ENCODE measurements at places on chromosomes 16 and 17.

GRCh38 chr17:14959106-14959648 is 305.9 kb downstream of the PMP22 start:
- no peak for DNase-seq

DNA sequence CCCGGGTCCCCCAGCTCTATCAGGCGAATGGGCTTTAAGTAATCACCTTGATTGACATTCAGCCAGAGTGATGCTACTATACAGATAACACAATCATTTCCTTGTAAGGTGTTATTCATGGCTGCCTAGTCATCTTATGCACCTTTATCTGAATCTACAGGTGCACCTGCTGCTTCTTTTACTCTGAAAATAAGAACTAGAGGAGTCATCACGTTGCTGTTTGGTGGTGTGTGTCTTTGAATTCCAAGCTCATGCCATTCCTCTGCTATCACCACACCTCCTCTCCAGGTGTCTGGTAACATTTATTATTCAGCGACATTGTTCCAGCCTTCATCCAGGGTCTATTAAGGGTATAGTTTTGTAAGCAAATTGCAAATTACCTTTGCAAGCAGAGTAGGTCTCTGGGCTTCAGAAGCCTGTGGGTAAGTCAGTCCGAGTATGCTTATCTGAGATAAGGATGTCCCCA is 51.9 kb downstream of the NOS2 start:
- no peak for DNase-seq

- DNase-seq: no peak
These were observed 614.6 kb downstream of the MAF start for GRCh38 chr16:78985716-78986605.

GRCh38 chr17:8916466-8916865 is 49.0 kb upstream of the PIK3R6 start:
- no peak for DNase-seq

DNA sequence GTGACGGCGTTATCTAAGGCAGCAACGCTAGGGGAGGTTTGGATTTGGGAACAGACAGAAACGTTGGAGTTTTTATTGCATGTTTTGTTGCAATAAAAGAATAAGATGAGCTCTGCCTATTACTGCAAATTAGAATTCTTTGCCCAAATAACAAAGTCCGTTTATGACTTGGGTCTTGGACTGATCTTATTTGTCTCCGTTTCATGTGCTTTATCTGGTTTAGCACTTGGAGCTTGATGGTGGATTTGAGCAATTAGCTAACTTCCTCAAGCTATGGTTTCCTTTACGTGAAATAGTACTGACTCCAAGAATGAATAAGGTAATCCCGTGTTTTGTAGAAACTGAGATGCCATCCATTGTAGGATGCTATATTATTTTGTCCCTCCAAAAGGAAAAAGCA is 233.0 kb upstream of the IRX5 start:
- no peak for DNase-seq

DNA sequence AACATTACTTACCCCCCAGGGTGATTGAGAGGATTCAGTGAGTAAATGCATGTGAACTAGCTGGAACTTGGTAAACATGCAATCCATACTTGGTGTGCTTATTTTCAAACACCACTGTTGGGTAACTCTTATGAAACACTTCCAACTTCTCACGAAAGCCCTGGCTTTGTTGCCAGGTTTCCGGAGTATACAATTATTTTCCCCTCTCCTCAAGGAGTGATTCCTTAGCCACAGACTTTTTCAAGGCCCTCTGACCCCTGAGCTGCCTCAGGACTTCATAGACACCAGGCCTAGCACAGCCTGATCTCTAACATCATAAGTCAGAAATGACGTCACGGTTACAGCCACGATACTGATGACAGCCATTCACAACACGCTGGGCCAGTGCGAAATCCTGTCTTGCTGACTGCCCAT is 27.6 kb downstream of the HSD17B2 start:
- DNase-seq: no peak

DNA sequence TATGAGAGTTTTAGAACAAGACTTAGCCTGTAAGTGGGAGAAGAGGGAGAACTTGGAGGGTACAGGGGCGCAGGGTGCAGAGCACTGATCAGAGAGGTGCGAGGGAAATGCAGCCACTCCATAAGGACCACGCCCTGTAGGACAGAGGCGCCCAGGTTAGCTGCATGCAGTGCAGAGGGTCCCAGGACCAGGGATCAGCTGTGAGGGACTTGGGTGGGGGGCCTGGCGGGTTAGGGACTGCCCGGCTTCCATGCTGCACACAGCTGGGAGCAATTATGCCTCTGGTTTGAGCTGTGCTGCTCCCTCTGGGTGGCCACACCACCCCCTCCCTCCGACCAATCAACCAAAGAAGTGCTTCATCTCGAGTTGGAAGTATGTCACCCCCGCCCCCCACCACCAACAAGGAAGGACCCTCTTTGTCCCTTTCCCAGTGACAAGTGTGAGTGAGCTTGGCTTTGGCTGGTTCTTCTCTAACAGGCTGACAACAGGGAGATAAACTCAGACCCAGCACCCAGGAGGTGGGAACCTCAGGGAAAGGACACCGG is 22.2 kb upstream of the CLEC18A start:
- DNase-seq: no peak

DNA sequence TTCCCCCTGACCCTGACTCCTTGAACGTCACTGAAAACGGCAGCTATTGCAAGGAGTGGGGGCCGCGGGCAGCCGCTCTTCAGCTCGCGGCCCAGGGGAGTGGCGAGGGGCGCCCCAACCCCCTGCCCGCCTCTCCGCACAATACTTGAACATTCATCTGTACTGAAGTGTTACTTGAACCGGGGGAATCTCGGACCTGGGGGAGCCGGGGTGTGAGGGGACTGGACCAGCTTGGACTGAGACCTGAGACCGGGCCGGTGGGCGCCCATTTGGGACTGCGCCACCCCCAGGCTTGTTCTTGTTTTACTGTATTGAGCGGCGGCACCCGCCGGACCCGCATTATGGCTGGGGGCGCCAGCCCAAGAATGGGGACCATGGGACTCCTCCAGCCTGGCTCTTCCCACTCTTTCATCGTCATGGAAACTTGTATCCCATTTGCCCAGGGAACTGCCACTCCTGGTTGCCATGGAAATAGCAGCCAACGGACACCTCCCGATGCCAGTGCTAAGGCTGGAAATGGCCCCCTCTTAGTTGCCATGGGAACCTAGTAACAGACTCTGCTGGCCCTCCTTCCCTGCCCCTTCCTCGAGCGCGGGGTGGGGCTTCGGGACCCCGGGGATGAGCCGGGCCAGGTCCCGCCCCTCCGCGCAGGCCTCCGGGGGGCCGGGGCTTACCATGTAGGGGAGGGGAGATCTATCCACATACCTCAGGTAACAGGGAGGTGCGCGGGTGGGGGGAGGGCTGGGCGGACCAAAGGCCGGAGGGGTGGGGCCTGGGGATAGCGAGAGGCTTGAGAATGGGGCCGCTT is 805 bp upstream of the ORAI3 start:
- DNase-seq: peak; percentile 45

DNA sequence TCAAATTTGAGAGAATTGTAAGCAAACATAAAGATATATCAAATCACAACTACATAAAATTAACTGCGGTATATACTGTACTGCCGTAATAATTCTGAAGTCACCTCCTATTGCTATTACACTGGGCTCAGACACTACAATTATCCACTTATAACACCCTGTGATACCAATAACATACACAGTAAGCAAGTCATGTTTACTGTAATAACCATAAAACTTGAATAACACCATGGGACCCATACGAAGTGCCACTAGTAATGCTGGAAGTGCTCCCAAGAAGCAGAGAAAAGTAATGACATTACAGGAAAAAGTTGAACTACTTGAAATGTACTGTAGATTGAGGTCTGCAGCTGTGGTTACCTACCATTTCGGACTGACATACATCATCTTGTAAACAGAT is 24.0 kb downstream of the CMC2 start:
- DNase-seq: no peak

- DNase-seq: no peak
These were observed 48.8 kb upstream of the CCL1 start for GRCh38 chr17:34411646-34412421.

- no peak for DNase-seq
These were observed 27.3 kb upstream of the MRTFB start for GRCh38 chr16:14043793-14044192.

- DNase-seq: no peak
These were observed 294.6 kb downstream of the TMEM114 start for GRCh38 chr16:8295513-8296237.

GRCh38 chr16:85850344-85850880 is 48.5 kb upstream of the IRF8 start:
- no peak for DNase-seq

DNA sequence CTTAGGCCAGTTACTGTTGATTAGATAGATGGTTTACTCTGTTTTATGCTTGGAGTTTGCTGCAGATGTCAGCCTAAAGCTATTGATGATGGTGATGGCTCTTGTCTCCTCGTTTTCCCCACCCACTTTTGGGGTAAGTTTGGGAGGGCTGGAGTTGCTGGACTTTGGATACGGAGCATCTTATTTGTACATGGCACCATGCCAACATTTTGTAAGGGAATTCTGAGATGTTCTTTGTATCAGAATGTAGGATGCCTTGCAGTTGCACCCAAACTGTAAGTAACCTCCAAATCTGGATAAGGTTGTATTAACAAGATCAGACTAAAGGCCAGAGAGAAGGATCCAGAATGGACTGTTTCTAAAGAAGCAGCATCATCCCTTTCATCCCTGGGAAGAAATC is 551.9 kb upstream of the ZFHX3 start:
- DNase-seq: no peak

DNA sequence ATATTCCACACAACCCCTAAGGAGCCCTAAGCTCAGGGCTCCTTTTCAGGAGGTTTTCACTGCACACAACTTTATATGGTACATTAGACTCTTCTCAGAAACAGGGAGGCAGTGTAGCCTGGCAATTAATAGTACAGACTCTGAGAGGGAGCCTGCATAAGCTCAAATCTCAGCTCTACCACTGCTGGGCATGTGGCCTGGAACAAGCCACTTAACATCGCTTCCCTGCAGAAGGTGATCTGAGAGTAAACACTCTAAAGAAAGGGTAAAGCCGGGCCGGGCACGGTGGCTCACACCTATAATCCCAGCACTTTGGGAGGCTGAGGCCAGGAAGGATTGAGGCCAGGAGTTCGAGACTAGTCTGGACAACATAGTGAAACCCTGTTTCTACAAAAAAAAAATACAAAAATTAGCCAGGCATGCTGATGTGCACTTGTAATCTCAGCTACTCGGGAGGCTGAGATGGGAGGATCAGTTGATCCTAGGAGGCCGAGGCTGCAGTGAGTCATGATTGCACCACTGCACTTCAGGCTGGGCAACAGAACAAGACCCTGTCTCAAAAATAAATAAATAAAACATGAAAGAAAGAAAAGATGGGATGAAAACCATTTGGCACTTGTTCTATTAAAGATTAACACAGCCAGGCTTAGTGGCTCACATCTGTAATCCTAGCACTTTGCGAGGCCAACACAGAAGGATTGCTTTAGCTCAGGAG is 70.7 kb upstream of the DNAJA2 start:
- no peak for DNase-seq

- DNase-seq: no peak
These were observed 91.5 kb downstream of the PARN start for GRCh38 chr16:14538604-14539003.

DNA sequence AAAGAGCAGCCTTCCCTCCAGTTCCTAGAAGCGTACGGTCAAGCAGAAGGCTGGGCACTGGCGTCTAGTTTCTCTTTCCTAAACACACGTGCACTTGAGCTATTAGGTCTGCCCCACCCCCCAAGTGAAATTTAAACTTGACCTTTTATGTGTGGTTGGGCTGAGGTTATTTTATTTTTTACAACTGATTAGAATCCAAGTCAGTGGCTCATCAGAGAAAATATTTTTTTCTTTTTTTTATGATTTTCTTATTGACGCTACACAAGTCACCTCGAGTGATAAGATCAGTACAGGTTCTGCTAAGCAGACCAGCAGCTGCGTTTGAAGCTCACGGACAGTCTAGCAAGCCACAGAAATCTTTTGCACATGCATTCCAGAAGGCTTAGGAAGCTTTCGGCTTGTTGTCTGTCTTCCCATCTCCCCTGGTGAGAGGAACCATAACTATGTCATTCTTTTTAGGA is 95.1 kb downstream of the ZFHX3 start:
- DNase-seq: no peak

DNA sequence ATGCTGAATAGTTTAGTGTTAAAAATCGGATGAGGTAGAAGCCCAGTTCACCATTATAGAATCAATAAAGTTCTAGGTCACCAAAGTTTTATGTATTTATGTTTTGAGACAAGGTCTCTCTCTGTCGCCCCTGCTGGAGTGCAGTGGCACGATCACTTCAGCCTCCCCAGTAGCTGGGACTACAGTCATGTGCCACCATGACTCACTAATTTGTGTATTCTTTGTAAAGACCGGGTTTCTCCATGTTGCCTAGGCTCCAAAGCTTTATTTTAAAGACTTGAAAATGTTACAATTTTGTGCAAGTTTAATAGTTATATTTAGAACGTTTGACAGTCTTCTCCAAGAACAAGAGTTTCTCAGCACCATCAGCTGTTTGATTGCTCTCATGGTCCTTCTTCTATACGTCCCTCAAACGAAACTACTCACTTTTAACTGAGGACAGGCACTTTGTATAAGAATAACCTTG is 32.1 kb downstream of the NDE1 start:
- no peak for DNase-seq

DNA sequence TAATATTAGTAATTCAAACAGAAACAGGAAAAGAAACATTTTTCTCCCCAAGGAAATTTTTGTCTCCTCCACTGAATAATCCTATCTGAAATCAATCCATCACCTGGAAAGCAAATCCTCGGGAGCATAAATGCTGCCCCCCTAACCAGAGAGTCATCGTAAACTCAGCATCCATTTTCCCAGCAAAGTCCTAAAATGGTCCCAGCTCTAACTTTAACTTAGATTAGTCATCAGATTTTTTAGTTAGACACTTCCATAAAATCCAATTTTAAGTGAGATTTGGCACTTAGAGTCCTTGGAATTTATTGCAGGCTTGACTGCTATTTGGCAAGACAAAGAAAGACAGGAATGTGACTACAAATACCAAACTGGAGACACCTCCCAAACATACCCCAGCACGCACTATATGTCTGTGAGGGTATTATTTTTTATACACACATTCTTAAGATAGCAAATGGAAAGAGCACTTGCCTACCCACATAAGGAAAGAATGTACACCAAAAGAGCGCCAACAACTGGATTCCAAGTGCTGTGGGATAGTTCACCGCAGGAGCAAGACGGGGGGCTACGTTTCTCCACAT is 15.4 kb downstream of the SCO1 start:
- DNase-seq: no peak

GRCh38 chr16:51376080-51376479 is 225.0 kb upstream of the SALL1 start:
- no peak for DNase-seq

GRCh38 chr17:10033959-10034358 is 128.9 kb upstream of the RCVRN start:
- no peak for DNase-seq

DNA sequence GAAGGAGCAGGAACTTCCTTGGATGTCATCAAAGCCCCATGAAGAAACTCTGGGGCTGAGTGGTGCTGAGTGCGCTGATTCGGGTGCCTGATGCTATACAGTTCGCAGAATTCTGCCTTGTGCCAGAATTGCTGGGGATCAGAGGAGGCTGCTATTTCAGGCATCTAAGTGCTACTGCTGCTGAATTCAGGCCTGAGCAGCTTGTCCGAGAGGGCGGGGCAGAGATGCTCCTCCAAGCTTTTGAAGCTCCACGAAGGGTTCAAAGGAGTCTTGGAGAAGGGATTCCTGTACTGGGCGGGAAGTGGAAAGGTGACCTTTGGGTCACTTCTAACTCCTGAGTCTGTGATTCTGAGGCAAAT is 227.8 kb downstream of the CCDC182 start:
- DNase-seq: no peak

Data from SHP77 treated with DMSO at 0.1 percent for 48 hours (cell line).